ENCODE measurements at places on chromosomes 16 and 17. TPM values are rescaled to one million over a fixed set of nuclear protein-coding genes. Genes with fewer than 3 reads are reported as not detected.

The KCNJ16 gene
- total RNA-seq, result 0.24 TPM

DNA sequence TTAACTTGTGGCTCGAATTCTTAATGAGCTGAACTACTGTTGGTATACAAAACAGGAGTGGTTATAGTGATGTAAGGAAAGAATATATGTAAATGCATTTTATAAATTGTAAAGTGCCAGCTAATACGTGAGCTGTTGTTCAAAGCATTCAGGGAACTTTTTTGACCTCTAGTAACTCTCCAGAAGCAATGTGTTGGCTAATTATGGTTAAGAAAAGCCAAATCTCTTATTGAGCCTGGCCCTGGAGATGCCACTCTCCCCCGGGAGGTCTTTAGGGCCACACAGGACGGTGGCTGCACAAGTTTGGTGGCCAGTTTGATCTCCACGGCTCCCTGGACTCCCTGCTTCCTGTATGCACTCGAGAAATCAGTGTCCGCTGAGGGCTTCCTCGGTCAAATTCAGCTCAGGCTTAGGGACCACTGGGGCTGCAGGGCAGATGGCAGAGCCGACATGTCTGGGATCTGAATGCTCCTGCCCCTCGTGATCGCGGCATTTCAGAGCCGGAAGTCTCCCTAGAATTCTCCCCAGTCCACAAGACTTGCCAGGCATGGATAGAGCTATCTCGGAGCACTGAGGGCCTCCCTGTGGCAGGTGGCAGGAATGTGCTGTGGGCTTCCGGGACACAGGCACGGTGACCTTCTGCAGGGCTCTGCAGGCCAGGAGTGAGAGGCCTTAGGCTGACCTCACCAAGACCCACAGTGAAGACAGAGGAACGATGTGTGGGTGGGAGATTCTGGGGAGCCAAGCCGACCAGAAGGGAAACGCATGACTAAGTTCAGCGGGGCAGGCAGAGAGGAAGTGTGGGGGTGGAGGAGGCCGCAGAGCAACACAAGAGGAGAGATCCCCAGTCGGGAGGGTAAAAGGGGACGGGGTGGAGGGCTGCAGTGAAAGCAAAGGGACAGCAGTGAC is 18.6 kb upstream of the PITPNM3 start:
- DNase-seq, result no peak

- DNase-seq, result no peak
Measured at GRCh38 chr17:17386094-17386800, 83.1 kb downstream of the NT5M start.

DNA sequence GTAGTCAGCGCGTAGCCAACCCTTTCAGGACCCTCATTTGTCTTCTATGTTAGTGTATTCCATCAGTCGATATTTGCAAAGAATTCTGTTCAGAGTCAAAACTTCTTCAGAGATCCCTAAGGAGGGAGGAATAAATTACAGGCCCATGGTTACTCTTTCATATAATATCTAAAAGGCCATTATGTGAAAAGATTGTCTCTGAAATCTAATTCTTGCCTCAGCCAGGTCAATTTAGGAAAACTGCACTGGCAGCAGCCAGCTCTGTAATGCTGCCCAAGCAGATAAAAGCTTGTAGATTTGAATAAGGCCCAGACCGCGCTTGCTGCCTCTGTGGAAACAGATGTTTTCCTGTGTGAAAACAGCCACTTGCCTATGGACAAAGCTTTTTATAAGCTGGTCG is 379.8 kb downstream of the CNTNAP4 start:
- no peak for DNase-seq

- peak; percentile 68 for DNase-seq
Measured at GRCh38 chr16:24516900-24517669, 22.3 kb upstream of the RBBP6 start.

The ITPRIPL2 gene
- total RNA-seq, result 40.4 TPM
